AG04449 (cell line): ENCODE measurements at places on chromosomes 16 and 17.

DNA sequence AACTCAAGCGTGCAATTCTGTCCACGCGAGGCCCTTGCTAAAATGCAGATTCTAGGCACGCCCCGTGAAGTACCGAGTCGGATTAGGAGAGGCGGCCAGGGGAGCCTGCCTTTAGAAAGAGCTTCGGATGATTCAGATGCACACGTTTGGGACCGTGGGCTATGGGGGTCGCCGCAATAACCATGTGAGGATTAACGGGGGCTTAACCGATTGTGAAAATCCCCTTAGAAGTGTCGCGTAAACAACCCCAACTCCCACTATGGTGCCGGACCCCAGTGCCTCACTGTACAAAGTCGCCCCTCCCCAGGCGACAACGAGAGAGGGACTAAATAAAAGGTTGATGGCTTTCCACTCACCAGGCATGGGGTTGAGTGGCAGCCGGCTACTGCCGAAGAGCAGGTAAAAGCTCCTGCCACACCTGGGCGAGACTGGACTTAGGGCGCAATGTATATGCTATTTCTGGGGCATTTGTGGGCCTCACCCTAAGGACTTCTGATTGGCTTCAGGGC, 635 bp upstream of the SP2 start:
- no peak for DNase-seq

- no peak for DNase-seq
These were observed 434 bp downstream of the CEMP1 start for GRCh38 chr16:2530629-2531318.

- no peak for DNase-seq
These were observed 694 bp downstream of the NF1 start for GRCh38 chr17:31095236-31096105.

DNA sequence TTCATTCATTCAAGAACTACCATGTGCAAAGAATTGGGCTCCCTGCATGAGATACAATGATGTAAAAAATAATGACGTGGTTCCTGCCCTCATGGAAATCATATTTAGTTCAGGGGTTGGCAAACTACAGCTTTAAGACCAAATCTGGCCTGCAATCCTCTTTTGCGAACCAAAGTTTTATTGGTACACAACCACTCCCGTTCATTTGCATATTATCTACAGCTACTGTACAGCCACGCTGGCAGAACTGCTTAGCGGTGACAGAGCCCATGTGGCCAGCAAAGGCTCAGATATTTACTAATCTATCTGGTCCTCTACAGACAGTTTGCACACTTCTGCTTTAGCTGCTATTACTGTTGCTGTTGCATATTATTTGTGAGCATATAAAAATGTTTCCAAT, 167.7 kb downstream of the XYLT1 start:
- DNase-seq, result no peak

GRCh38 chr17:38996660-38997337, 29.6 kb upstream of the FBXO47 start:
- DNase-seq, result no peak

DNA sequence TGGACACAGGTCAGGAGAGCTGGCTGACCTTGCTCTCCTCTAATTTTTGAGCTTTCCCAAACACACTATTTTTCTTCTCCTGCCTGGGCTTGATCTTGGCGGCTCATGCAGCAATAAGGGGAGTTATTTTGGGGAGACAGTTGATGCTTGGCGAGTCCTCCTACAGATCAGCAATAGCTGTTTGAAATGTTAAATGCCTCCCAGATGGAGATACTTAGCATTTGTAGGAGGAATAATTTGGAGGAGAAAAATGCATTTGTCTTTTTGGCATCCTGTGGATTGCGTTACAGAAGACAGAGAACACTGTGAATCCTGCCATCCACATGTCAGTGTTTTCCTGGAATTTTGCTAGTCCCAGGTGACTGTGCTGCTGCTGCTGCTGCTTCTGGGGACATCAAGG, 328.0 kb upstream of the XYLT1 start:
- DNase-seq, result no peak

GRCh38 chr17:82031885-82032627, 578 bp downstream of the RAC3 start:
- DNase-seq, result no peak

DNA sequence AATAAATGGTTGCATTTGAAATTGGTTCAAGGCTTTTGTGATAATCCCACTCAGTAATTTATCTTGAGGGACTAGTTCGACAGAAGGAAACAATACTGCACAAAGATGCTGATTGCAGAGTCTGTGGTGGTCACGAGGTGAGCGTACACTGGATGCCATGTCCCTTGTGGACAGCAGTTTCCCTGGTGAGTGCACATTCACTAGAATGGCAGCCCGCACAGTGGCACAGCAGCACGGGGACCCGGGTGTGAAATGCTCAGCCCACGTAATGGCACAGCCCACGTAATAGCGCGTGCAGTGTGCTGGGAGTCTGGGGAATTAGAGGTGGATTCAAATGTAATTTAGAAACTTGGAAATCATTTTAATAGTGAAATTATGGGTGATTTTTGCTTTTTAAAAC, 154.0 kb downstream of the LGALS9B start:
- DNase-seq, result no peak

- DNase-seq, result peak; percentile 85
These were observed 5.1 kb upstream of the RASL10B start for GRCh38 chr17:35726127-35726952.

DNA sequence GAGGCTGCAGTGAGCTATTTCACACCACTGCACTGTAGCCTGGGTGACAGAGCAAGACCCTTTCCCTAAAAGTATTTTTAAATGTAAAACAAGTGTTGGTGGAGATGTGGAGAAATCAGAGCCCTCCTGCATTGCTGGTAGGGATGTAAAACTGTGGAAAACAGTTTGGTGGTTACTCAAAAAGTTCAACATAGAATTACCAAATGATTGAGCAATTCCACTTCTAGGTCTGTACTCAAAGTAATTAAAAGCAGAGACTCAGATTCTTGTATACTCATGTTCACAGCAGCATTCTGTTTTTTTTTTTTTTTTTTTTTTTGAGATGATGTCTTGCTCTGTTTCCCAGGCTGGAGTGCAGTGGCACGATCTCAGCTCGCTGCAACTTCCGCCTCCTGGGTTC, 141.8 kb downstream of the PITPNC1 start:
- DNase-seq, result no peak

DNA sequence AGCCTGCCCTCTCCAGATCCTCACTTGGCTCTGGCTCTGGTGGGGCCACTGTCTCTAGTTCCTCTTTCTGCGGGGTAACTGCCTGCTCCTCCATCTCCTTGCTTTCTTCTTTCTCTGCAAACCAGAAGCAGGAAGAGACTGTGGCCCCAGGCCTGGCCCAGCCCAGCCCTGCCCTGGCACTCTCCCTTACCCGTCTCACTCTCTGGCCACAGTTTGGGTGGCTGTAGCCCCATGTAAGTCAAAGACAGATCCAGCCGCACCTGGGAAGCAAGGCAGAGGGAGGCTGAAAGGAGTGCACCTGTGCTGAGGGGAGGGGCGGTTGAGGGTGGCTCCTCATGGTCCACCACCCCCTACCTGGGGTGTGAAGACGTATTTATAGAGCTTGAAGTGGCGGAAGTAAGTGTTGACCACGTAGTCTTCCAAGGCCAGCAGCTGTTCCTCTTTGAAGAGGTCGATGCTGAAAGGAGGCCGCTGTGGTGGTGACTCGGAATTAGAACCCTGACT, 2.8 kb downstream of the CFAP119 start:
- no peak for DNase-seq

DNA sequence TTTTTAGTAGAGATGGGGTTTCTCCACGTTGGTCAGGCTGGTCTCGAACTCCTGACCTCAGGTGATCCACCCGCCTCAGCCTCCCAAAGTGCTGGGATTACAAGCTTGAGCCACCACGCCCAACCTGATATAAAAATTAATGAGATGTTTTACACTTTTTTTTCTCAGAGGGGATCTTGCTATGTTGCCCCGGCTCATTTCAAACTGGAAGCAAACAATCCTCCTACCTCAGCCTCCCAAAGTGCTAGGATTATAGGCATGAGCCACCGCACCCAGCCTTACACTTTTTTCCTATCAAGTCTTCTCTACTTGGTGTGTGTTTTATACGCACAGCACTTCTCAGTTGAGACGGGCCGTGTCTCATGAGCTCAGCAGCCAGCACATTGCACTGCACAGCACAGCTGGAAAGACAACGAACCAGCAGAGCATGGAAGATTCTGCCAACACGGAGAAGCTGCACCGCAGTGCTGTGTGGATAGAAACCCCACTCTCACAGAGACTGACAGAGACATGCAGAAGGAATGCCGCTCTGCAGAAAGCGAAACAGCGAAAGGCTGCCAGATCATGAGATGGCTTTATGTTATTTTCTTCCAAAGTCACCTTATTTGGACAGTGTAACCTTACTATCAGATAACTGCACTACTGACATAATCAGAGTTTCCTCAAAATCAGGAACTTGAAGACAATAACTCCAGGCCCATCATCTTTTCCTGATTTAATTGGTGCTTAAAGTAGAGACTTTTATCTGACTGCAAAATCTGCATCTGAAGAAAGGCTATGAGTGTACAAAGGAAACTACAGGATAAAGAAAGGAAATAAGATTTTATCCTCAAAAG, 6.5 kb upstream of the QRICH2 start:
- no peak for DNase-seq

GRCh38 chr17:59756236-59756818, 48.9 kb downstream of the VMP1 start:
- peak; percentile 72 for DNase-seq
